ENCODE measurements at places on chromosomes 11 and 22.

GRCh38 chr22:45238957-45239680 lies 1.6 kb downstream of the KIAA0930 start:
- DNase-seq = no peak

DNA sequence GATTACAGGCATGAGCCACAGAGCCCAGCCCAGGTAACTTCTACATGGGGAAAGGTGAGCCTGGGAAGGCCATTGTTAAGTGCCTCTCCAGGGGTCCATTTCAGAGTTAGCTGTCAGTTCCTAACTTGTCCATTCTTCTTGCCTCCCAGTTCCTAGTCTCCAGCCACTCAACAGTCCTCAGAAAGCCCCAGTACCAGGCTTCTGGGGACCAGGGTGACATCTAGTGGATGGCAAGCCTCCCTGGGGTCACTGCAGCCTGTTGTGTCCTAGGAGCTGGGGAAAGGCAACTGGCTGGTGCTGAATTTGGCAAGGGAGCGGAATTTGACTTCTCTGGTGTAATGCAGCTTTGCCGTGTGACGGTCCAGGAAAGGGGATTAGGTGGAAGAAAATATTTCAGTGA lies 2.1 kb downstream of the LGALS12 start:
- DNase-seq = peak; percentile 12

- DNase-seq = no peak
These were observed 114.7 kb downstream of the BUD13 start for GRCh38 chr11:116657842-116658825.

DNA sequence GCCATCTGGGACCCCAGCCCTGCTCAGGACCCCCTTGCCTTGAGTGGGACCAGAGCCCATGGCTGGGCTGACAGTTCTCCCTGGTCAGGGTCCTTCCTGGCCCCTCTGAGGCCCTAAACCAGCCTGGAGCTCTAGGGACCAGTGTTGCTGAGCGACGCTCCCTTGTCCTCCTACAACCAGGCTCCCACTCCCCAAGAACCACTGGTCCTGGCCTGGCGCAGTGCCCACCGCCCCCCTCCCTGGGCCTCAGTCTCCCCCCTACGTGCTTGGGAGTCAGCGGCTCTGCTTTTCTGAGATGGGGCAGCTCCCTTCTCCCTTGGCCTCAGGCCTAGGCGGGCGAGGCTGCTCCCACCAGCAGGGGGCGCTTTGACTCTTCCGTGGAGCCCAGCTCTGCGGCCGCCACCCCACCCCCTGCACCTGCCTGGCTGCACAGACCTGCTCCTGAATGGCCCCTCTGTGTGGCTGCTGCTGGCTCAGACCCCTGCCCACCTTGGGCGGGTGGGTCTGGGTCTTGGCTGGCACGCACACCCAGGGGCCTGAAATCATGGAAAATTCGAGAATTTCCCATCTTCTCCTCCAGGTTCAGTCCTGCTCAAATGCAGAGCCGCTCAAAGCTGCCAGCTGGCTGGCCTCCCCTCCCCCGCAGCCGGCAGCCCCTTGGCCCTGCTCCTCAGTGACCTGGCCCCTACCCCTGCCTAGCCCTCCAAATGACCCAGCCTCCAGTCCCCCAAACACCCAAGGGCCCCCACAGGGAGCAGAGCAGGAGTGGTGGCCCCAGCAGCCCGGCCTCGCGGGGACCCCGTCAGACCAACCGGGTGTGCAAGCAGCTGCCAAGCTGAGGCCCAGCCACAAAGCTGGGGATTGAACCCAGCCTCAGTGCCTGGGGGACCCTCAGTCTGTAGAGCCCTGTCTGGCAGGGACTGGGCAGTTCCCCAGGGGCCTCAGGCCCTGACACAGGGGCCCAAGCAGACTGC lies 9.1 kb downstream of the PRR33 start:
- peak; percentile 79 for DNase-seq

- DNase-seq = no peak
These were observed 8.0 kb downstream of the ZFTA start for GRCh38 chr11:63760487-63761079.

- no peak for DNase-seq
These were observed 140.8 kb downstream of the TBC1D22A start for GRCh38 chr22:46902998-46903916.
